Foreskin fibroblast (primary cell): ENCODE measurements at places on chromosomes 13 and 19.

- peak; percentile 74 for DNase-seq
Measured at GRCh38 chr13:42836930-42837690, 55.7 kb downstream of the FAM216B start.

GRCh38 chr13:33846303-33847062 is 28.5 kb downstream of the RFC3 start:
- DNase-seq, result no peak

DNA sequence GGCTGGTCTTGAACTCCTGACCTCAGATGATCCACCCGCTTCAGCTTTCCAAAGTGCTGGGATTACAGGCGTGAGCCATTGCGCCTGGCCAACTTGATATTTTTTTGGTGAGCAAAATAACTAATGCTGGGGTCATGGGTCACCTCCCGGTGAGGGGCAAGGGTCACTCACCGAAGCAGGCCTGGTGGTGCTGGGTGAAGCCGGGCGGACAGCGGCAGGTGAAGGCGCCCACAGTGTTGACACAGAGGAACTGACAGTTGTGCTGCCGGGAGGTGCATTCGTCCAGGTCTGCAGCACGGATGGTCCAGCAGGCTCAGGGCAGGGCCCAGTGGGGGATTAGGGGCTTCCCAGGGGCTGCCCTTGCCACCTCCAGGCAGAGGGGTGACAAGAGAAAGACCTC is 28.3 kb downstream of the CCL25 start:
- no peak for DNase-seq

GRCh38 chr19:2412449-2412848 is 14.9 kb downstream of the TIMM13 start:
- no peak for DNase-seq

DNA sequence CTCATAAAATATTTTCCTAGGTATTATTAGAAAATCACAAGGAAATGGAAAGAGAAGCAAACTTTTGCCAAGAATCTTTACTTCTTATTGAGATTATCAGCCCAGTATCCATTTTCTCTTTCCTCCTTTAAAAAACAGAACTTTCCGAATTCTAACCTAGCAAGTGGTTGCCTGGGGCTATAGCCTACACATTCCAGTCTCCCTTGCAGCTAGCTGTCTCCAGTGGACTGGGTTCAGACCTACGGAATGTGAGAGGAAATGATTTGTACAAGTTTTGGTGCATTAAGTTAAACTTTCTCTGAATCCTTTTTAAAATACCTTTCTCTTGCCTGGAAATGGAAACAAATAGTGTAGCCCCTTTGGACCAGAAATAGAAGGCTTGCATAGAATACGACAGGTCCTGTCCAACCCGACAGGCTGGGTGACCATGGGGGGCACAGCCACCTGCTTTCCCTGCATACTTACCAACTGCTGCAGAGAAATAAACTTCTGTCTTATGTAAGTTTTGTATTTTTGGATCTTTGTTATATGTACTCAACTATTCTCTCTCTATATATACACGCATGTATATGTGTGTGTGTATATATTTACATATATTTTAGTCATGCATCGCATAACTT is 185.9 kb downstream of the NALCN start:
- DNase-seq, result no peak

GRCh38 chr19:42024622-42025111 is 30.6 kb upstream of the ATP1A3 start:
- peak; percentile 74 for DNase-seq

GRCh38 chr13:83333614-83334388 is 548.5 kb downstream of the SLITRK1 start:
- no peak for DNase-seq

- peak; percentile 0 for DNase-seq
Measured at GRCh38 chr13:70107498-70108281, at the start of gene ATXN8OS. TSS of gene ATXN8OS (plus strand) at chr13:70107826.

- no peak for DNase-seq
Measured at GRCh38 chr19:17183858-17184321, 31.3 kb upstream of the USE1 start.

DNA sequence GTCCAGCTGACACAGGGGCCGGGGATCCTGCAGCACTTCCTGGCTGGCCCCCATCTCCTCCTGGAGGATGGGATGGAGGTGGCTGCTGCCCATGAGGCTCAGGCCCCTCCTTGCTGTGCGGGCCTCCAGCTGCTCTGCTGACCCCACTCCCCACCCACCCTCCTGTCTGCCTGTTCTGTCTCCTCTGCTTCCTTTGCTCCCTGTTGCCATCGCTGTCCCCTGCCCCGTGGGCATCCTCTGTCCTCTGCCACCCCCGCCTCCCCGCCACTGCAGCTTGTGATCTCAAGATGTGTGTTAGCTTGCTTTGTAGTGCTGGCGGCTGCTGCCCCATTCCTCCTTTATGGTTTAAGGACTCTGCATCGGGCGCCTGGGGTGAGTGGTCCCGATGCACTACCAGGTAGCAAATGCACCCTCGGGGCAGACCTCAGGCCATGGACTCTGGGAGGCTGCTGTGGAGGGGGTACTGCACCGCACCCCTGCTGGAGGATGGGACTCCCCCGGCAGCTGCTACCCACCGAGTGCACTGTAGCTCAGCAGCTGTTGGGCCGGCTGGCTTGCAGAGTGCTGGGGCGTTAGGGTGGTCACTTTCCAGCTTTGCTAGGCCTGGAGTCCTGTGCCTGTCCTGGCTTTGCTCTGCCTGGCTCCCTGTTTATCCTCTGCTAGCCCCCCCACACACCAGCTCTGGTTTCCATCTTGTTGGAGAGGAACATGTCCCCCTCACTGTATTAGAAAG is 15.8 kb upstream of the C19orf33 start:
- no peak for DNase-seq

- no peak for DNase-seq
Measured at GRCh38 chr13:59842507-59842906, 321.2 kb downstream of the DIAPH3 start.

DNA sequence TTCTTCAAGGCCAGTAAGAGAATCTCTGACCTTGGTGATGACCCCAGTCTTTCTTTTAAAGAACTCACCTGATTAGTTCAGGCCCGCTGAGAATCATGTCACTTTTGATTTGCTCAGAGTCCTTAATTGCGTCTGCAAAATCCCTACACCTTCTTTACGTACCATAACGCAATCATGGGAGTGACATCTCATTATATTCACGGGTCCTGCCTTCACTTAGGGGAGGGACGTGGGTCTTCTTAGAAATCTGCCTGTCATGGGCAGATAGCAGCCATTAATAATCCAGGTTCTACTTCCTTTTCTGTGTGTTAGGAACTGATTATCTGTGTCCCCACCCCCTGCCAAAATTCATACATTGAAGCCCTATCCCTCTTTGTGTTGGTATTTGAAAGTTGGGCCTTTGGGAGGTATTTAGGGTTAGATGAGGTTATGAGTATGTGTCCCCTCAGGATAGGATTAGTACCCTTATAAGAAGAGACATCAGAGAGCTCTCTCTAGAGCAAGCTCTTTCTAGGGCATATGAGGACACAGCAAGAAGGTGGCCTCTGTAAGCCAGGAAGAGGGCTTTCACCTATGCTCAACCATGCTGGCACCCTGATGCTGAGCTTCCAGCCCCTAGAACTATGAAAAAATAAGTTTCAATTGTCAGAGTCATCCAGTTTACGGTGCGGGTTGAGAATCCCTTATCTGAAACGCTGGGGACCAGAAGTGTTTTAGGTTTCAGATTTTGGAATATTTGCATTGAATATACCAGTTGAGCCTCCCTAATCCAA is 9.9 kb downstream of the TPP2 start:
- DNase-seq, result no peak

- no peak for DNase-seq
Measured at GRCh38 chr19:49106648-49107135, 7.5 kb upstream of the LIN7B start.

DNA sequence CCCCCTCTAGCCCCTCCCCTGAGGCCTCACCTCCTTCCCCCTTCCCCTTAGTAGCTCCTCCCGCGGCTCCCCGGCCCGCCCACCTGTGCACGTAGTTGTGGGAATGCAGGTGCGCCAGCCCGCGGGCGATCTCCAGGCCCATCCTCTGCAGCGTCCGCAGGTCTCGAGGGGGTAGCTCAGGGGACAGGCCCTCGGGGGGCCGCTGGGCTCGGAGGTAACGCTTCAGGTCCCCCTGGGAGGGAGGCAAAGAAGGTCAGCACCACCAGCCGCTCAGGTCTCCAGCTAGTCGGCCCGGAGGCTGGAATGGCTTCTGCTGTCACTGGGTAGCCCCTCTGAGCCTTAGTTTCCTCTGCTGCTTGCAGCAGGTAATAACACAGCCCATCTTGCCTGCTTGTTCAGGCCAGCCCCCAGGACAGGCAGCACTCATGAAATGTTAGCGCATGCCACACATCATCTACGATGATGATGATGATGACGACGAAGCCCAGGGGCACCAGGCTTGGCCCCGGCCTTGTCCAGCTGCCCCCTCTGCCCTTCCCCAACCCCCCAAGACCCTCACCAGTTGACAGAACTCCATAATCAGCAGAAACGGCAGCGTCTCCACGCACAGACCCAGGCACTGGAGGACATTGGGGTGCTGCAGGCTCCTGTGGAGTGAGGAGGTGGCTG is 9.2 kb downstream of the LMTK3 start:
- DNase-seq, result no peak
